GDM1 (cell line): ENCODE measurements at places on chromosomes 3 and 15.

- no peak for DNase-seq
Measured at GRCh38 chr15:77991029-77991406, 86.5 kb downstream of the TBC1D2B start.

DNA sequence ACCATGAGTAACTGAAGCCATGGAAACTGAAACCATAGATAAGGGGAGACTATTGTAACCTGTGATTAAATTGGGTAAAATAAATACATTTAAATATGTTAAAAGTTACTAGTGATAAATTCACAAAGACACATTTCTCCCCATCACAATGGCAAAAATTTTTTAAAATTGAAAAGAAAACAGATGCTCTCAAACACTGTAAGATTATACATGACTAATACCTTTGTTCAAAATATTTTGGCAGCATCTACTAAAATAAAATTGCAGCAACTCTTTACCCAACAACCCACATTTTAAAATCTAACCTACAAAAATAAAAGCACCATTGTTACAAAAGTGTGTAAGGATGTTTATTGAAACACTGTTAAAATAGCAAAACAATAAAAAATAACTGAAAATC, 93.3 kb downstream of the CLASP2 start:
- no peak for DNase-seq

GRCh38 chr15:52406601-52407000, 111.0 kb upstream of the MYO5C start:
- DNase-seq: no peak

DNA sequence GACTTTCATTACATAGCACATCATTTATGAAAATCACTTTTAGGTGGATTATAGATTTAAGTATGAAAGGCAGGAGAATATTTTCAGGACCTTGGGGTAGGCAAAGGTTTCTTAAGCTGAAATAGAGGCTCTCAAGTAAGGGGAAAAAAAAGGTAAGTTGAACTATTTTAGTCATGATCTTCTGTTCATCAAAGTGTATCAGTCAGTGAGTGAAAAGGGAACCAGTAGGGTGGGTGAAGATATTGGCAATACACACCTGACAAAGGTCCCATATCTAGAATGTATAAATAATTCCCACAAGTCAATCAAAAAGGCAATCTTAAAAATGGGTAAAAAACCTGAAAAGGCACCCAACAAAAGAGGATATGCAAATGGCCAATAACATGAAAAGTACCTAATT, 218.6 kb downstream of the KLF13 start:
- no peak for DNase-seq

DNA sequence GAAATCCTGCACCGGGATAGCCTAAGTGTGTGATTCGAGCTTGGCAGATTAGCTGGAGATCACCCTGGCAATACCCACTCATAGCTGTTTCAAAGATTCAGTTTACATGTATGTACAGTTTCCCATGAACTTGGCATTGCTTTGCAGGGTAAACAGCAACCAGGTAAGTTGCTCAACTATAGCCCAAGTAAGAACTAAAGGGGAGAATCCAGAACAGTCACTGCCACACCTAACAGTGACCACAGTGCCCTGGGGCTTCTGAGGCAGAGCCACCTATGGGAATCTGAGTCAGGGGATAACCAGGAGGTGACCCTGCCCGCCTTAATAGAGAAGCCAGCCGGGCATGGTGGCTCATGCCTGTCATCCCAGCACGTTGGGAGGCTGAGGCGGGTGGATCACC, 15.9 kb downstream of the CDAN1 start:
- DNase-seq: no peak

DNA sequence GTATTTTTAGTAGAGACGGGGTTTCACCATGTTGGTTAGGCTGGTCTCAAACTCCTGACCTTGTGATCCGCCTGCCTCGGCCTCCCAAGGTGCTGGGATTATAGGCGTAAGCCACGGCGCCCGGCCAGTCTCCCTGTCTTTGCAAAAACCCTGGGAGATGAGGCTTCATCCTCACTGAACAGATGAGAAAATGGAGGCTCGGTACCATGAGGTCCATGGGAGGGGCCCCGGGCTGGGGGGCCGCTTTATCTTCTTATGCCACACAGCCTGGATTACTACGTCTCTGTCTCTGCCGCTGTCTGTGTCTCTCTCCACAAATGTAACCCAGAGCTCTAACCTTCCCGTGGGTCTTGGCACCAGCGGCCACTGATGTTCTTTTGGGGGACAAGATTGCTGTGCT, 39.1 kb downstream of the ABTB1 start:
- no peak for DNase-seq

GRCh38 chr15:25663515-25663914, 199.6 kb downstream of the ATP10A start:
- DNase-seq: no peak

DNA sequence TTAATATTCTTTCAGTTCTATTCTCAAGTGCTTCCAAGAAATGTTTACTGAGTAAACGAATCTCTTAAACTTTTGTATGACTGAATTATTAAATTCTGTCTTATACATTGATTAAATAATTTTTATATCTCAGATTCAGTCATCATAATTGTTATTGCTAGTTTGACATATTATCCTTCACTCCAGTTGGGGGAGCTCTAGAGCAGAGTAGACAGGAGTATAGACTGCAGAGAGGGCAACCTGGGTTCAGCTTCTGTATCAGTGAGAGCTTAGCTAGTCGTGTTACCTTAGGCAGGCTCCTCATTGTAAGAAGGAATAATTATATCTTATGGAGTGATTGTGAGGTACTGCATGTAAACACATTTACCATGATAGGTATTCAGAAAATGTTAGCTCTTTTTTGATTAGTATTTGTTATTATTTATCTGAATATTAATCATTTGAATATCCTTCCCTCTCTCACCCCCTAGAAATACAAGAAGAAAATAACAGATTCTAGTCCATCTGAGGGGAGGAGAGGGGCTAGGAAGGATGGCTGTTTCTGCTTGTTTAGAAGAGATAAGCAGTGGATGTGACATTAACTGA, 31.0 kb upstream of the ZCWPW2 start:
- DNase-seq: peak; percentile 30

GRCh38 chr15:52295421-52296001, at the start of gene MYO5C:
MYO5C (minus strand) TSS chr15:52295804; CDS start chr15:52295636, 168 bp downstream.
- no peak for DNase-seq

- DNase-seq: no peak
Measured at GRCh38 chr3:33441225-33441976, 1.2 kb upstream of the UBP1 start.

GRCh38 chr15:63389902-63390670, 8.4 kb upstream of the CA12 start:
- DNase-seq: no peak

DNA sequence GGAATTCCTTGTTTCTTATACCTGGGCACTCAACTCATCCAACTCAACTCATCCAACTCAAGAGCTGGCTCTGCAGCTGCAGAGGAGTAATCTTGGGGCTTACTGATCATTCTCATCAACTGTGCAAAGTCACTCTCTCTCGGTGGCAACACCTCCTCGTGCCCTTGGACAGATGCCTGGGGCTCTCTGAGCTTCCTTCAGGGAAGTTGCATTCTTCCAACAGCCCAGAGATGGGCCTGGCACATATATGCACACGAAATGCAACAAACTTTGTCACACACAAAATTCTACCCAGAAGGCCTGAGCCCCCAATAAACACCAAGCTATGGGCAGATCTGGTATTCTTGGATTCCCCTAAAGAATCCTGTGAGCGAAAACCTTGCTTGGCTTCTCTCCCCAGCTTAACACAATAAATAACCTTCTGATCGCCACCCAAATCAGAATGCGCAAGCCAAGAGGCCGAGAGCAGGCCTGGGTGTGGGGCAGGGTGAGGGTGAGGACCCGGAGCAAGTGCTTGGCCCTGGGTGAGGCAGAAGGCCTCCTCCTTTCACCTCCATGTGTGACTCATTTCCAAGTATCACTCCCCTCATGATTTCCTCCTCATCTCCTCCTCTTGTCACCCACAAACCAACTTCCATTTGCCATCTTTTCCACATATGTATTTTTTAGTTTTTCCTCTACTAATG, 15.4 kb downstream of the TGM5 start:
- DNase-seq: no peak

- peak; percentile 68 for DNase-seq
Measured at GRCh38 chr3:87792534-87793336, 266.1 kb downstream of the CGGBP1 start.

GRCh38 chr15:99818872-99819271, 85.6 kb upstream of the LYSMD4 start:
- no peak for DNase-seq

DNA sequence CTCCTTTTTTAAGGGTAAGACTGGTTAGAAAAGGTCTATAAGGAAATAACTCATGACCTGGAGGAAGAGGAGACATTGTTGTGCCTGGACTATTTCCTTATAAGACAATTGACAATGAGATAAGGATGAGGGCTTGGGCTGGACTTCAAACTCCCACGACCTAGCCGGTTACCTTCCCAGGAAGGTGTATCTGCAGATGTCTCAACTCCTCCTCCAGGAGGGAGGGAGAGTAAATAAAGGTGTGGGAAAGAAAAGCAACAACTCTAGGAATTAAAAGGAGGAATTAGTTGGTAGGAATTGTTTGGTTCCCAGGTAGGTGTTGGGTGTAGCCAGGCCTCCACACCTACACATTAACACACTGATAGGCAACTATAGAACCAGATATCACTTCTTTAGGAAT, 97.8 kb upstream of the TBL1XR1 start:
- no peak for DNase-seq

DNA sequence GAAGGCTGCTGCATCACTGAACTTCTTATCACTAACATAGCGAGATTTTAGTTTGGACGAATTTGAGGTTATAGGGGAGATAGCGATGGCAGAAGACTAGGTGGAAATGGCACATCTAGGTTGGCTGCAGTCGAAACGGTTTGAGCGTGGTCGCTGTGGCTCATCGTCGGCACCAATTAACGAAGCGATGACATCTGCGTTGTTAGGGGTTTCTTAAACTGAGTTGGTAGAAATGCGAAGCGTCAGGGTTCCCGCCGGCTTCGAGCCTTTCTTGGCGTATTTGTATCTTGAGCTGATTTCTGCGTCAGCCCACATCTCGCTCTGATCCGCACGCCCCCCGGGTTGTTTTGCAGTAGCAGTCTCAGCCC, 319 bp downstream of the LNP1 start:
- DNase-seq: no peak

- no peak for DNase-seq
Measured at GRCh38 chr3:157368171-157368570, 68.5 kb upstream of the PTX3 start.

- no peak for DNase-seq
Measured at GRCh38 chr3:42166214-42166613, 75.1 kb downstream of the TRAK1 start.

DNA sequence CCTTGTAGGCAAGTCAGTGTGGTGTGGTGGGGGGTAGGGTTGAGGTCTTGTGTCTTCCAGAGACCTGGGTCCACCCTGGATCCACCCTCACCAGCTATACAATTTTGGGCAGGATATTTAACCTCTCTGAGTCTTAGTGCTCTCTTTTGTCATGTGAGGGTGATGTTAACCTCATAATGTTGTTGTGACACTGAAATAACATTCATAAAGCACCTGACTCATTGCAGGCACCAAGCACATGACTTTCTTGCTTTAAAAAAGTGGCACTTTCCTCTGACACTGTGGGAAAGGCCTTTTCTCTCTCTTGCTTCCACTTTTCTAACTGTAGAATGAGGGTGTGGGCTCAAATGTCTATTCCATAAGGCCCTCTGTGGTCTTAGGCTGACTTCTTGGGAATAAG, 75.5 kb downstream of the SCN10A start:
- no peak for DNase-seq

- DNase-seq: no peak
Measured at GRCh38 chr15:51907136-51907862, 64.3 kb downstream of the LEO1 start.

- no peak for DNase-seq
Measured at GRCh38 chr15:88872106-88872505, 23.2 kb downstream of the HAPLN3 start.

DNA sequence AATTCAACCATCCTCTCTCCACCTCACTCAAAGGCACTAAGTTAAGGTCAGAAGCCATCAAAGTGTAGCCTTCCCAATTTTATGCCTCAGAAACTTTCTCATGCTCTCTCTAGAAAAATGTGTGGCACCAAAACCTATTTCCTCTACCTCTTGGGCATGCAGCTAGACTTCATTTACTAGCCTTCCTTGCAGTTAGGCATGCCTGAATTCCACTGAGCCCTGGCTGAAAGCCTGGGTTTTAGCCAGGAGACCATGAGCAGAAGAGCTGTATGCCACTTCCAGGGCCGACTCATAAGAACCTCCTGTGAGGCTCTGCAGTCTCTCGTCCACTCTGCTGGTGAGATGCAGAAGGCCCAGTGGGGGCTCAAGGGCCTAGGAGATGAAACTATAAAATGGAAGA, 145.0 kb downstream of the MYLK start:
- no peak for DNase-seq

DNA sequence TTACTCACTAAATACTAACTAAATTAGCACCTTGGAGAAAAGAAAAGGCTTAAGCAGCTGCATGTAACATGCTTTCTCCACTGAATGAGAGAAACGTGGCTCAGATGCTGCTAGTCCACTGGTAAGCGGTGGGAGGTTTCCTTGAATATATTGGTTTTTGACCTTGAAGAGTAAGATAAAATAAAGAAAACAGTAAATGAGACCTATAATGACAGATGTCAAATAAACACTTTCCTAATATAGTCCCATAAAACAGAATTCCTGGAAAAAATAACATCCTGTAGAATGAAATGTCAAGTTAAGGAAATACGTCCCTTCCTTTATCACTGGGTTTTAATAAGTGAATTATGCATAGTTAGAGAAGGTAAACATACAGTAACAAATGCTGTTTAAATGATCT, 215.0 kb downstream of the DPH6 start:
- DNase-seq: no peak

- DNase-seq: no peak
Measured at GRCh38 chr3:113662824-113663223, 33.6 kb downstream of the USF3 start.

- DNase-seq: no peak
Measured at GRCh38 chr15:27426805-27427204, 455.8 kb downstream of the GABRG3 start.

DNA sequence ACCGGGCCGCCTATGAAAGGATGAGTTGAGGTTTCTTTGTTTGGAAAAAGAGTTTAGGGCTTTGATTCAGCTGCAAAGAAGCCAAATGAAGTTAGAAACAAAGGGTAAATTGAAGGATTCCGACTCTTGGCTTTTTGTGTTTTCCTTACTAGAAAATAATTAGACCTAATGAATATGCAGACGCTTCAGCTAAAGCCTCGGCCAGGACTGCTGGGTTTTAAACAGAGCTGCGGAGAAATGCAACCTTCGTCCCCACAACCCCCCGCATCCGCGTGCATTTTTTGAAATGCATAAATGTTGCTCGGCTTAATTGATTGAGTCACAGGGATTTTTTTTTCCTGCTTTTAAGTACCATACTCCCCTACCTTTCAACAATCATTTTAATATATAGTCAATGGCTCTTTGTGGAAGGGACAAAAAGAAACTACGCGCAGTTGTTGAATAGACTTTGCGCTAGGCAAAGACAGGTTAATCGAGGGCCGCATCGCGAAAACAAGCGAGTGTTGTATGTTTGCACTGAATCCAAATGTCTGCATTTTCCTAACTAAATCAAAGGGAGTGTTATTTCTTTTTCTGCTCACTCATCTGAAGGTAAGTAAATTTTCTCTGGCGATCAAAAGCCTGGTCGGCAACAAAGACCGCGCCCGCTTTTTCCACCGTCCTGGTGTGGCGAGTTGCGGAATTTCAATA, 1.3 kb upstream of the ZIC4 start:
- DNase-seq: no peak
